Occipital lobe (tissue), 3 donors: ENCODE measurements at places on chromosomes 3 and 15.

GRCh38 chr3:119305286-119305685 lies 11.1 kb downstream of the ARHGAP31 start:
- no peak for DNase-seq

GRCh38 chr3:63961891-63962290 lies 49.7 kb upstream of the SCAANT1 start:
- no peak for DNase-seq

DNA sequence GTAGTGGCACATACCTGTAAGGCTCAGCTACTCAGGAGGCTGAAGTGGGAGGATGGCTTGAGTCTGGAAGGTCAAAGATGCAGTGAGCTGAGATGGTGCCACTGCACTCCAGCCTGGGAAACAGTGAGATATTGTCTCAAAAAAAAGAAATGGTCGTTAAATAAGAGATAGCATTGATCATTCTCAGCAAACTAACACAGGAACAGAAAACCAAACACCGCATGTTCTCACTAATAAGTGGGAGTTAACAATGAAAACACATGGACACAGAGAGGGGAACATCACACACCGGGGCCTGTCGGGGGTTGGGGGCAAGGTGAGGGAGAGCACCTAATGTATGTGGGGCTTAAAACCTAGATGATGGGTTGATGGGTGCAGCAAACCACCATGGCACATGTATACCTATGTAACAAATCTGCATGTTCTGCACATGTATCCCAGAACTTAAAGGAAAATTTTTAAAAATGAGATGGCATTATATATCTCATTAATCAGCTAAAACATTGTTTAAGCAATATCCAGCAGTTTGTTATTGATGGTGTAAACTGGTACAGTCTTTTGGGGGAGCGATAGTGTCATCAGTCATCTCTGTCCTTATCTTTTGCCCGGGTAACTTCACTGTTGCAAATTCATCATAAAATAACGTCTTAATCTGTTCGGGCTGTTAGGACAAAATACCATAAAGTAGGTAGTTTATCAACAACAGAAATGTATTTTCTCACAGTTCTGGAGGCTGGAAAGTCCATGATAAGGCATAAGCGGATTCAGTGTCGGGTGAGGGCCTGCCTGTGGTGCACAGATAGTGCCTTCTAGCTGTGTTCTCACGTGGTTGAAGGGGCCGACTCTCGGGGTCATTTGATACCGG lies 1.7 kb upstream of the MAN2A2 start:
- DNase-seq, result no peak

DNA sequence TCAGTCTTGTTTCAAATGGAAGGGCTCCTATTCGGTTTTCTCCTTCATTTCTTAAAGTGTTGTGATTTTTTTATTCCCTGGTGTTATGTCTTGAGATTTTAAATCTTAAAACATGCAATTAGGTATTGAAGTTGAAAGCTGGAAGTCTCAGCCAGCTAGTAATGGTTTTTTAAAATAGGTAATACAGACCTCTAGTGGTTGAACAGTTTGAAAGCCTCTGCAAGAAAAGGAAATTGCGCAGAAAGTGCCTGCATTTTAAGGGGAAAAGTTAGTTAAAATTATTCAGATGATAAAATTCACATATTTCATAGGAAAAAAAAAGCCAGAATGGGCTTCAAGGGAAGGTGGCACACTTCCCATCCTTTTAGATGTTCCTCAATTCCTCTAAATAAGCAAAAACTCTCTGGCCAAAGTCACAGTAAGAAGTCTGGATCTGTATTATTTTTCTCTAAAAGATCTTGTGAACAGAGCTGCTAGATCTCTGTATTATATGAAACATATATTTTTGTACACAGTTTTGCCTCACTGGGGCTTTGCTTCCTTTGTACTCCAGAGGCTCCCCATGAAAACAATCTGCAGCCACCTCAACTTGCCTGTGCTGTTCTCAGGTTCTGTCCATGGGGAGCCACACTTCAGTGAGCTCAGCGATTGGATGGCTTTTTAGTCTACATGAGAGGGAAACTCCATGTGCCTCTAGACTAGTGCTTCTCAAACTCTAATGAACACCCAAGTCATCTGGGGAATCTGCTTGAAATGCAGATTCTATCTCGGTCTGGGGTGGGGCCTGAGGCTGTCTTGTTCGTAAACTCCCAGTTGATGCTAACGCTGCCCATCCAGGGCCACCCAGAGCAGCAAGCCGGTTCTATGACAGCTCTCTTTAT lies 21.5 kb downstream of the AGTR1 start:
- no peak for DNase-seq

- no peak for DNase-seq
Measured at GRCh38 chr3:11607816-11608215, 35.9 kb downstream of the VGLL4 start.

GRCh38 chr15:36407647-36408046 lies 171.8 kb upstream of the CDIN1 start:
- DNase-seq, result no peak

DNA sequence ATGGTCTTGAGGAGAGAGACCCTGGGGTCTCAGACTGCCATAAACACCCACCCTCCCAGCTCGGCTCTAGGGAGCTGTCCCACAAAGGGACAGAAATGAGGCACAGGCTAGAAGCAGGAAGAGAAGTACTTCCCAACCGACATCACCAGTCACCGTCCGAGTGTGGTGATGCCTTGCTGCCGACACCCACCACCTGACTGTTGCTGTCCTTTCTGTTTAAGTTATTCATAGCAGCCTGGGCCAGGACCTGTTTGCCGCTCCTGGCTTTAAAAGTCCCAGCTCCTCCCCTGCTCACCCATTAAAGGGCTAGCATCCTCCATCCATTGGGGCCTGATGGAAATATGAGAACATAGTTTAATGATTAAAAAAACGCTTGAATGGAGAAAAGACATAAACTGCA lies 13.2 kb upstream of the SPG11 start:
- DNase-seq, result no peak

DNA sequence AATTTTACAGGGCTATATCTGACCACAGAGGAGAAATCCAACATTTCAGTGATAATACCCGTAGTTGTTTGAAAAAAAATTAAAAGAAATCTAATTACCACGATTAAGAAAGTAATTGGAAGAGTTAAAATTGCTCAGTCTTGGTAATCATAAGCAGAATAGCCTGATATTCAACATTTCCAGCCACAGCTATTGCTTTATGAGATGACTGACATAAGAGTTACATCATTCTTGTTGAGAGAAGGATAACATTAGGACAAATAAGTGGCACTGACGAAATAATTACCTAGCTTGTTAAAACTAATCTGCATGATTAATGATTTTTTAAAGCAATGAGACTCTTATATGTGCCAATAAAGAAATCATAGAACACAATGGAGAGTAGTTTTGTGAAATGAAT lies 825.0 kb upstream of the GBE1 start:
- no peak for DNase-seq

GRCh38 chr3:34225821-34226366 lies 427.5 kb downstream of the PDCD6IP start:
- no peak for DNase-seq

DNA sequence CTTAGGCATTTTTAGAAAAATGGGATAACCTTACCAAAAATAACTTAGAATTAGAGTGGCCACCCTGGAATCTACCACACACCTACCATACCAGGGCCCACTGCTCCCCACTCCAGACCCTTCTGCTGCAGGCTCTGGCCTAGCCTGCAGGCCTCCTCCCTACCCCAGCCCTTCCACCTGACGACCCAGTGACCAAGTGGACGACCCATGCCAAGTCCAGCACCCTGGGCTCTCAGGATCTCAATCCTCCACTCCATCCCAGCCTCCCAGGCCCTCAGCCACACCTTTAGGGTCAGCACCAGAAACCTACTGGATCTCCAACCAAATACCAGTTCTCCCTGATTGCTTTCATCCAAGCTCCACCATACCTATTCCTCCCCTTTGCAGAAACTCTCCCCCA lies 145.8 kb downstream of the TPRA1 start:
- DNase-seq, result no peak

GRCh38 chr3:152252755-152253154 lies 16.0 kb upstream of the MBNL1 start:
- DNase-seq, result no peak

- DNase-seq, result no peak
Measured at GRCh38 chr15:91936927-91937326, 83.4 kb downstream of the SLCO3A1 start.

- DNase-seq, result no peak
Measured at GRCh38 chr3:42600958-42601675, 631 bp downstream of the NKTR start.

DNA sequence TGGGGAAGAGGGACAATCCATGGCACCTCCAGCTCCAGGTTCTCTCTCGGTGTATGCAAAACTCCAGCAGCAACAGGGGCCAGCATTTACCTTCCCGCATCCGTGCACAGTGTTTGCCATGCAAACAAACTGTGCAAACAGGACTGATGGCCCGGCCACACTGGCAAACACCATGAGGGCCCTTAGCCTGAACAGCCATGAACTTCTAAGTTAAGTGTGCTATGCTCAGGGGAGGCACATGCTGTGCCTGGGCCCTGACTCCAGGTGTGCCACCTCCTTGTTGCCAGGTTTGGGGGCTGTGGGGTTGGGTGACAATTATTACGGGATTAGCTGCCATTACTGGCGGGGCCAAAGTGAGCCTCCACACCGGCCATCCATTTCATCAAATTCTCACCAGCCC lies 57.5 kb downstream of the CACNA2D2 start:
- DNase-seq, result no peak

- no peak for DNase-seq
Measured at GRCh38 chr3:62892951-62893350, 17.7 kb upstream of the CADPS start.

GRCh38 chr15:85031086-85031943 lies 49.7 kb downstream of the PDE8A start:
- no peak for DNase-seq

GRCh38 chr3:194224471-194225417 lies 88.8 kb downstream of the HES1 start:
- DNase-seq, result no peak

GRCh38 chr3:50557915-50558314 lies 9.6 kb downstream of the C3orf18 start:
- DNase-seq, result no peak

GRCh38 chr15:36814105-36814504 lies 234.7 kb downstream of the CDIN1 start:
- no peak for DNase-seq

DNA sequence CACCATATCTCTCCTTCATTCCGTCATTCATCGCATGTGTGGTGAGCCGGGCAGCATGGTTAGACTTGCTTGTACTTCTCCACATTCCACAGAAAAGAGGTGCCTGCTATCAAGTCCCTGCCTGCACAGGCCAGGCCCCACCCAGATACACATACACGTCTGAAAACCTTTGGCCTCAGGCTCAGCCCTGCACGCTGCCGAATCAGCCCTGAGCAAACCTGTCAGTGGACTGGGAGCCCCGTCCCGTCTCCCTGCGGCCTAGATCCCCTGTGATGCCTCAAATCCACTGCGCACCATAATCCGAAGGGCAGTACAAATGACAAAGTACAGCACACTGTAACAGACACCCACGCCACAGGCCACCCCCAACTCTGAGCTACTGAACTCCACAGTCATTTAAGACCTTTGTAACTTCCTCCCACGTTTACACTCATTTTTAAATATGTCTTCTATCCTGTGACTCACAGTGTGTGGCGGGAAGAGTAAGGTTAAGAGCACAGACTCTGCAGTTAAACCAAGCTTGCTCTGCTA lies 67.1 kb downstream of the MB21D2 start:
- DNase-seq, result no peak

DNA sequence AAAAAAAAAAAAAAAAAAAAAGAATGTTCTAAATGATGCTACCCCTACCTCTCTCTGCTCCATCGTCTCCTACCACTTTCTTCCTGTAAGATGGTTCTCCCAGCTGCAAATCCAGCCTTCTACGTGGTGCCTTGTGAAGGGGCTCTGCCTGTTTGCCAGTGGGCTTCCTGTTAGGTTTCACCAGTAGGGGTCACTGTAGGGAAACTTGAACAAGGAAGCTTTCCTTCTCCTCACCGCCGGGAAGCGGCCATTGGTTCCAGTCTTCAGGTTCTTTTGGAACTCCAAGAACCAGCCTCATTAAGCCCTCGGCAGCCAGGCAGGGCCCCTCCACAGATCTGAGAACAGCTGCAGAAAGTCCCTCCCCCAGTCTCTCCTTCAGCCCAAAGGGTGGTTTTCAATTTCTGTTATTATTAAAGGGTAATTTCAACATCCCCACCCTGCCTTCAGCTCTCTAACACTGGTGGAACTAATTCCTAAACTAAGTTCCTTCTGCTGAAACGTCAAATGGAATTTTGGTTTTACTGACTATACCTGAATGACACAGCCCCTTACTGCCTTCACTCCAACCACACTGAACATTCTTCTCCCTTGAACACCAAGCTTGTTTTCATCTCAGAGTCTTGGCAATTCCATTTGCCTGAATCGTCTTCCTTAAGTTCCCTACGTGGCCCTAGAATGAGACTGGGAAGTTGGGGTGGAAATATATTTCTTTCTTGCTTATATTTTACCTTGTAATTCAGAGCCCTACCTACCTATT lies 13.5 kb downstream of the MCCC1 start:
- no peak for DNase-seq

- no peak for DNase-seq
Measured at GRCh38 chr3:129005526-129006303, 4.6 kb downstream of the EFCC1 start.
